ENCODE measurements at places on chromosomes 7 and 10.

- DNase-seq: no peak
Measured at GRCh38 chr7:96697822-96698221, 11.8 kb downstream of the SEM1 start.

DNA sequence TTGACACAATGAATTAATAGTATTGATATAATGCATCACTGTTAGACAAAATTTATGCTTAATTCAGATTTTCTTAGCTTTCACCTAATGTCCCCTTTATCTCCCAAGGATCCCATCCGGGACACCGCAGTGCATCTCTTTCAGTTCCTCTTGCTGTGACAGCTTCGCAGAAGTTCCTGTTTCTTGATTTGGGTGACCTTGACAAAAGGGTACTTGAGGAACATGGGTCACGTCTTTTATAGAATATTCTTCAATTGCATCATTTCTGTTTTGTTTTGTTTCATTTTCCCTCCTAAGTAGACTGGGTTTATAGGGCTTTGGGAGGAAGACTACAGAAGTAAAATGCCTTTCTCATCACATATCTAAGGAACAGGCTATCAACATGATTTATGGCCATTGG lies 453.2 kb downstream of the DPP6 start:
- no peak for DNase-seq

DNA sequence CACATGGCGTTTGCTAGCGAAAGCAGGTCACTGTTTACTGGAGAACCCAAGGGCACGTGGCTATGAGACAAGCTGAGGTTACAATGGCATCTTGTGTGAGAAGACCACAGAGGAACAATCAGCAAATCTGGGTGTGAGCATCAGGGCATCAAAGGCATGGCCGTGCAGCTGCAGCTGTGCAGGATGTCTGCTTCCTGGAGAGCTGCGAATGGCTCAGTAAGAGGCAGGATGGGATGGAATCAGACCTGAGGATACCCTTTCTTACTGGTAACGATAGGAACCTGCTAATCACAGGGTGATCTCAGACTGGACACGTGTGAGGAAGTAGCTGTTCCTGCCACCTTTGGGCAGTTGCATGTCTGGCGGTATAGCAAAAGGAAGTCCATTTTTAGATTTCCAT lies 119.5 kb downstream of the RNF216 start:
- DNase-seq: no peak

GRCh38 chr10:88108115-88108610 lies 244.7 kb downstream of the PTEN start:
- no peak for DNase-seq

- DNase-seq: no peak
Measured at GRCh38 chr10:30821994-30822692, 192.6 kb upstream of the LYZL2 start.

DNA sequence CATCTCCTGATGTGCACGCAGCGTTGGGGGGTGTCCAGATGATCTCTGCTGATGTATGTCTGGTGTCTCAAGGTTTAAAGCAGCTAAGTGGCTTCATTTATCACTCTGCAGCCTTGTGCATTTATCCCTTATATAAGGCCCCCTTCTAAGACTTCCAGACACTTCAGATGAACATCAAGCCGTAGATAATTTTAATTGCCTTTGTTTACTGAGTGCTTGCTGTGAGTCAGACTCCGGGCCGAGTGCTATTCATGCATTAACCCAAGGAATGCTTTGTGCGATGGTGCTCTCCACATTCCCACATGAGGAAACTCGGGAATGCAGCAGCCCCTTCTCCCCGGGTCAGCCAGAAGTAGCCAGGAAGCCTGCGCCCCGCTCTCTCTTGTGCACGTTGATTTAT lies 328.6 kb upstream of the COBL start:
- peak; percentile 86 for DNase-seq

DNA sequence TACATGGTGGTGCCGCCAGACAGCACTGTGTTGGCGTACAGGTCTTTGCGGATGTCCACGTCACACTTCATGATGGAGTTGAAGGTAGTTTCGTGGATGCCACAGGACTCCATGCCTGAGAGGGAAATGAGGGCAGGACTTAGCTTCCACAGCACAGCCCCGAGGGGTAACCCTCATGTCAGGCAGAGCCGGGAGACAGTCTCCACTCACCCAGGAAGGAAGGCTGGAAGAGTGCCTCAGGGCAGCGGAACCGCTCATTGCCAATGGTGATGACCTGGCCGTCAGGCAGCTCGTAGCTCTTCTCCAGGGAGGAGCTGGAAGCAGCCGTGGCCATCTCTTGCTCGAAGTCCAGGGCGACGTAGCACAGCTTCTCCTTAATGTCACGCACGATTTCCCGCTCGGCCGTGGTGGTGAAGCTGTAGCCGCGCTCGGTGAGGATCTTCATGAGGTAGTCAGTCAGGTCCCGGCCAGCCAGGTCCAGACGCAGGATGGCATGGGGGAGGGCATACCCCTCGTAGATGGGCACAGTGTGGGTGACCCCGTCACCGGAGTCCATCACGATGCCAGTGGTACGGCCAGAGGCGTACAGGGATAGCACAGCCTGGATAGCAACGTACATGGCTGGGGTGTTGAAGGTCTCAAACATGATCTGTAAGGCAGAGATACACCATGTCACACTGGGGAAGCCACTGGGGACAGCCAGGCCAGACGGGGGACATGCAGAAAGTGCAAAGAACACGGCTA lies 104.6 kb upstream of the TNRC18 start:
- no peak for DNase-seq

GRCh38 chr7:84209006-84209405 lies 14.4 kb upstream of the SEMA3A start:
- DNase-seq: no peak

GRCh38 chr10:110336111-110336721 lies 31.5 kb upstream of the SMNDC1 start:
- peak; percentile 66 for DNase-seq
